Bronchus fibroblast of lung (primary cell): ENCODE measurements at places on chromosomes 16 and 17. TPM values are rescaled to one million over a fixed set of nuclear protein-coding genes. Genes with fewer than 3 reads are reported as not detected.

Gene GAST
- total RNA-seq: not detected in 2 replicates

Gene PRCD
- total RNA-seq: 1.2 and 2.2 TPM in 2 replicates

Gene CUEDC1
- total RNA-seq: 10.3 and 12.5 TPM in 2 replicates

Gene EXOC7
- 42.8 and 44.0 TPM in 2 replicates for total RNA-seq

Gene PRSS22
- total RNA-seq: not detected in 2 replicates

Gene CSH1
- not detected in 2 replicates for total RNA-seq

Gene GCGR
- total RNA-seq: not detected in 2 replicates

Gene SLC16A13
- 1.2 and 2.1 TPM in 2 replicates for total RNA-seq

Gene CKLF
- total RNA-seq: 85.7 and 90.1 TPM in 2 replicates

Gene PIRT
- not detected in 2 replicates for total RNA-seq

Gene ABI3
- 2.2 and 3.4 TPM in 2 replicates for total RNA-seq
